ENCODE measurements at places on chromosomes 7 and 10.

DNA sequence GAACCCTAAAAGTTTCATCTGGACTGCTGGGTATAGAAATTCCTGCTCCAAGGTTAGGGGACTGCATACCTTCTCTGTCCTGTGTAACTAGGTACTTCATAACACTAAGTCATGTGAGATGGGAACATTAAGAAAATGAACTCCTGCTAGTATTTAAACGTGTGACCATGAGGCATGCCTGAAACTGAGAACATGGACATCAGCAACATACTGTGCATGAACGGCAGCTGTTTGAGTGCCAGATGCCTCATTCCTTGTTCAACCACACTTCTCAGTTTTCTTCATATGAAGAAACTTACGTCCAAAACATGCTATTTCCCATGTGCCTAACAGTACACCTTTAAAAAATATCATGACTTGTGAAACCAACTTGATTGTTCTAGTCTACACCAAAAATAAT is 88.5 kb downstream of the CREM start:
- no peak for DNase-seq

GRCh38 chr10:35946556-35946955 is 304.5 kb upstream of the FZD8 start:
- no peak for DNase-seq

GRCh38 chr7:120114626-120115025 is 158.3 kb upstream of the KCND2 start:
- DNase-seq: no peak

- no peak for DNase-seq
Measured at GRCh38 chr10:30691639-30692015, 62.1 kb upstream of the LYZL2 start.

DNA sequence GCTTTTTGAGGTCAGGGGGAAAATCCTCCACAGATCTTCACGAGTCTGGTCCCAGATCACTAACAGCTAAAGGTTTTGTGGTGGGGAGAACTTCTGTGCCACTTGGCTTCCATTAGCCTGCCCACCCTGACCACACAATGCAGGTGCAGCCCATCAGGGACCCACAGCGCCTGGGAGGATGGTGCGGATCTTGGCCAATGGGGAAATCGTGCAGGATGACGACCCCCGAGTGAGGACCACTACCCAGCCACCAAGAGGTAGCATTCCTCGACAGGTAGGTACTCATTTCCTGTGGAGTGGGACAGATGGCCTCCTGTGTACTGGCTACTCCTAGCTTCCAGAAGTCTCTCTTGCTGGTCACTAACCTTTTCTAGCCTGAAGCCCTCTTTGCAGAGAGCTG is 1.5 kb downstream of the FAM241B start:
- DNase-seq: no peak

GRCh38 chr7:97851683-97852082 is 20.5 kb downstream of the ASNS start:
- no peak for DNase-seq

- DNase-seq: no peak
Measured at GRCh38 chr7:66157060-66157459, 42.4 kb downstream of the CRCP start.

DNA sequence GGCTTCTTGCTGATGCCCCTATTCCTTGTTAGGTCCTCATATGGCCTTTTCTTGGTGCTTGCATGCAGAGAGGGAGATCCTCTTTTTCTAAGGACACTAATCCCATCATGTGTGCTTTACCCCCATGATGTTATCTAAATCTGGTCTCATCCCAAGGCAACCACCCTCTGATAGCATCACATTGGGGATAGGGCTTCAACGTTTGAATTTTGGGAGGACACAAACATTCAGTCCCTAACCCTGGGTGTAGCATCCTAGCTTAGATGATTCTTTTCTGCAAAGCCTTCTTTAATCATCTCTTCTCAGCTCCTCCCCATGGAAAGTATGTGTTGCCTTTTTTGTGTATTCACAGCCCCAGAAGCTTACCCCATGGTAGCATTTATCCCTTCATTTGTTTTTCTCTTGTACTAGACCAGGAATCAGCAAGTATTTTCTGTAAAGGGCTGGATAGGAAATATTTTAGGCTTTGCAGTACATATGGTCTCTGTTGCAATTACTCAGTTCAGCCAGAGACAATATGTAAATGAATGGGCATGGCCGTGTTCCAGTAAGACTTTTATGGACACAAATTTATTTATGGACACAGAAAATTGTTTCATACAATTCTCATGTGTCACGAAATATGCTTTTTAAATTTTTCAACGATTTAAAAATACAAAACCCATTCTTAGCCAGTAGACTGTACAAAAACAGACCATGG is 101.5 kb upstream of the CSTF2T start:
- DNase-seq: no peak

DNA sequence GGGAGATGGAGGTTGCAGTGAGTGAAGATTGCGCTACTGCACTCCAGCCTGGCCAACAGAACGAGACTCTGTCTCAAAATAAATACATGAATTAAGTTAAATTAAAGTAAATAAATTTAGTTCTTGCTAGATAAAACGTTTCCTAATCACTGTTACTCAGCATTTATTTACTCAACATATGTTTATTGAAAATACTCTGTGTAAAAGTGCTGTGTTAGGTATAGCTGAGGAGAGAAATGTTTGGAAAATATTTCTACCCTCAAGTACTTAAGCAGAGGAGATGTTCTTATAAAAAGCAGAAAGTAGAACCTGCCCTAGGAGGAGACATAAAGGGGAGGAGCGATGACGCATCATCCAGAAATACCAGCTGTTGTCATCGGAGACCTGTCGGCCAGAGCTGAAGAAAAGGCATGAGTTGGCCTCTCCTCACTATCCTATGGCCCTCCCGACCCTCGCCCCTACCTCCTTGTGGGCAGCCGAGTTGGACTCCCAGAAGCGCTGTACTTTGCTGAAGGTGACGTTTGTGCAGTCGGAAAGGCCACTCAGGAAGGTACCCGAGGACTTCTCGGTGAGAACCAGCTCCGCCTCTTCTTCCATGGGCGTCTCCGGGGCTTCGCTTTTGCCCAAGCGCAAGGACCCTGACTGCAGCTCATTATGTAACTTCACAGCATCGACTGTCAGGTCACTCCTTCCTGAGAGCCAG is 1.1 kb downstream of the RRP12 start:
- no peak for DNase-seq

- no peak for DNase-seq
Measured at GRCh38 chr10:51964630-51965029, 265.2 kb upstream of the CSTF2T start.

DNA sequence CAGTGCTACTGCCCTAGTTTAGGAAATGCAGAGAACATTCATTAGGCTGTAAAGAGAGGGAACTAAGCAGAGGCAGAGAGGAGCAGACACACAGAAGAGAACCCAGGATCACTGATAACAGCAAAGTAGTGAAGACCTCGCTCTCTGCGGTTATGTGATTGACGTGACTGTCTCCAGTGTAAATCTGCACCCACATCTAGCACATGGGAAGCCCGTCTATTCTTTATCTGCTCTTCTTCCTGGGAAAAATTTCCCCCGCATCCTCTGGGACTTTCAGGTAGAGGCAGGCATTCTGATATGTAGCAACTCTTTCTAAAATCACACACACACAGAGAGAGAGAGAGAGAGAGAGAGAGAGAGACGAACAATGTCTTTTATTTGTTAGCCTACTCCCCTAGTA is 699.6 kb downstream of the GRID1 start:
- DNase-seq: no peak

DNA sequence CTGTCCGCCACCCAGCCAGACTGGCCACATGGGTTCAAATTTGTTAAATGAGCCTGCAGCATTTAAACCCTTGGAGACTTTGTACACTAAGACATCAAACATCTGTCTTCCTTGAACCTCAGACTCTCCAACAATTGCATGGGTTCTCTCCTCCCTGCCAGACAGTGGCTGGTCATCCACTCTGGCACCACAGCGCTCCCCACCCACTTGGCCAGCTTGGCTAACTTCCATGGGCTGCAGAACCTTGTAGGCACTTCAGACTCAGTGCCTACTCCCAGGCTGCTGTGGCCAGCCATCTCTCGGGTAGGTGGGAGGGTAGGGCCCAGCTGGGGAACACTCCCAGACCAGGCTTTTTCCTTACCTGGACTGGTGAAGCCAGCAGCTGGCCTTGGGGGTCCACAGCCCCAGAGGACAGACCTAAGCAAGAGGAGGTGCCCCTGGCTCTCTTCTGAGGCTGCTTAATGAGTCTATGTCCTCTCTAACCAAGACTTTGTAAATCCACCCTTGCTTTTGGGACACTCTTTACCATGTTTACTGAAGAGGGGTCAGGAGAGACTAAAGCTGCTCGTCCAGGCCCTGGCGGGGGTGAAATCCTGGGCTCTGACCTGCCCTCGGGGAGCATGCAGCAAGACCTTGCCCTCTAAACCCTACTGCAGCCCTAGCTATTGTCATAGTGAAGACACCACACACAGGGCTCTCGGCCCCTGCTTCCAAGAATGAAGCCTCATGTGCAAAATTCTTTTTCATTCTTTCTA is 82.7 kb downstream of the ARHGAP22 start:
- DNase-seq: no peak

- no peak for DNase-seq
Measured at GRCh38 chr10:97408496-97408992, 7.4 kb upstream of the RRP12 start.

- DNase-seq: no peak
Measured at GRCh38 chr7:105402221-105403095, 13.7 kb upstream of the SRPK2 start.

DNA sequence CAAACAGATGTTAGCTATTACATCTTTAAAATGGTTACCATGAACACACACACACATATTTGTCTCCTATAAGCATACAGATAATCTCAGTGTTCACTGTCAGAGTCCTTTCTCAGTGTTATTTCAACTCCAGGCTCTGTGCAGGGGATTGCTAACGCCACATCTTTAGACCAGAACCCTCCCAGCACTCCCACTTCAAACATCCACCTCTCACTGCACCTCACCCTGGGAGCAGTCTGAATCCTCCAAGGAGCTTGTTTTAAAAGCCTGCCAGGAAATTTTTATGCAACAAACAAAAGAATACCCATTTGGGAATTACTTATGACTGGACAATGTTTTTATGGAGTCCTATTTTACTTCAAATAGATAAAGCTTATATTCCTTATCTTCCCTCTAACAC is 107.4 kb downstream of the PARD3 start:
- DNase-seq: no peak

DNA sequence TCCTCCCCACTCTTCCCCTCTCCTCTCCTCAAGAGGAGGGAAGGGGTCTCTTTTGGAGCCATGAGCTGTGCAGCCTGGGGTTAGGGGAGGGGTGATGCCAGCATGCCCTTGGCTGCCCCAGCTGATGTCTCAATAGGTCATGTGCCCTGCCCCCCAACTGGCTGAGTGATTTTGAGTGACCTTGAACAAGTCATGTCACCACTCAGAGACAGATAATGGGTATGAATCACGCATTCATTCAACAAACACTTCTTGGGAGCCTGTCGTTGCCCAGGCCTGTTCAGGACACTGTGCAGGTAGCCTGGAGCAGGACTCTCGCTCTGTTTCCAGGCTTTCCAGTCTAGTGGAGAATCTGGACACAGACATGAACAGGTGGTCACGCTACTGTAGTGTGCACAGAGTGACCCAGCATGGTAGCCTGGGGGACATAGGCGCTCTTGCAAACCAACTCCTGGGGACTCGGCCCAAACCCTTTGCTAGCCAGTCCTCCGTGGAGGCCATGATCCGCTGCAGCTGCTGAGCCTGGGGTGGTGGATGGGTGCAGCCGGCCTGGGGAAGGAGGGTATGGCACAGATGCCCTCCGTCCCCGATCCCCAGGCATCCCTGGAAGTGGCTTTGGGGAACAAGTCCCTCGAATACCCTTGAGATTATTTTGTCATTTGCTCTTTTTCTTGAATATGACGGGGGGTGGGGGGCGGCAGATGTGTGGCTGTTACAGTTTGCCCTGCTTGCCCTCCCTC is 49.6 kb upstream of the PSAP start:
- DNase-seq: no peak

GRCh38 chr10:24727786-24728185 is 4.1 kb upstream of the ARHGAP21 start:
- no peak for DNase-seq

GRCh38 chr10:129972145-129972965 is 8.3 kb upstream of the EBF3 start:
- DNase-seq: no peak

- DNase-seq: no peak
Measured at GRCh38 chr7:158094046-158094445, 493.6 kb downstream of the PTPRN2 start.

- DNase-seq: no peak
Measured at GRCh38 chr7:109996927-109997326, 1094.0 kb upstream of the LRRN3 start.

DNA sequence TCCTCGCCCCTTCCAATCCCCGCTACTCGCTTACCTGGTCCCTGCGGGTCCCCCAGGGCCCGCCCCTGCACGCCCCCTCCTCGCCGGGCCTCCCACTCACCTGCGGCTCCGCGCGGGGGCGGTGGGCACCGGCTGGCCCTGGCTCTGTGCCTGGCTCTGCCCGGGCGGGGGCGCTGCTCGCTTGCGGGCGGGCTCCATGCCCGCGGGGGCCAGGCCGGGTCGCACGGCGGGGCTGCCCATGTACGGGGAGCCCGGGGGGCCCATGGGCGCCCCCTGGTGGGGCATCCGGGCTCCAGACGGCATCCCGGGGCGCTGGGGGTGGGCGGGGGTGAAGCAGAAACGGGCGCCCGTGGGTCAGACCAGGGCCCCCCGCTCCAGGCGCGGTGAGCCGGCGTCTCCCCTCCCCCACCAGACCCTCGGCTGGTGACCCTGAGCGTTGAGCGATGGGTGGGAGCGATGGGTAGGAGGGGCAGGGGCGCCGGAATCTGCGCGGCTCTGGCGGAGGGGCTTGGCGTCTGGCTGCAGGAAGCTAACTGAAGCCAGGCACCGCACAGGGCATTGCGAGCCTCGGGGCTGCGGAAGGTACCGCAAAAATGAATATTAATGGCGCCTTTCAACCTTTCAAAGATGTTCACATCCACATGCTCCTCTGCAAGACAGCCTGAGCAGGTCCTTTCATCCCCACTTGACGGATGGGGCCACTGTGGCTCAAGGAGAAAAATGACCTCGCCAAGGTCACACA is 3.0 kb downstream of the SMARCD3 start:
- DNase-seq: no peak
